HT-29 (cell line): ENCODE measurements at places on chromosomes 4 and X.

DNA sequence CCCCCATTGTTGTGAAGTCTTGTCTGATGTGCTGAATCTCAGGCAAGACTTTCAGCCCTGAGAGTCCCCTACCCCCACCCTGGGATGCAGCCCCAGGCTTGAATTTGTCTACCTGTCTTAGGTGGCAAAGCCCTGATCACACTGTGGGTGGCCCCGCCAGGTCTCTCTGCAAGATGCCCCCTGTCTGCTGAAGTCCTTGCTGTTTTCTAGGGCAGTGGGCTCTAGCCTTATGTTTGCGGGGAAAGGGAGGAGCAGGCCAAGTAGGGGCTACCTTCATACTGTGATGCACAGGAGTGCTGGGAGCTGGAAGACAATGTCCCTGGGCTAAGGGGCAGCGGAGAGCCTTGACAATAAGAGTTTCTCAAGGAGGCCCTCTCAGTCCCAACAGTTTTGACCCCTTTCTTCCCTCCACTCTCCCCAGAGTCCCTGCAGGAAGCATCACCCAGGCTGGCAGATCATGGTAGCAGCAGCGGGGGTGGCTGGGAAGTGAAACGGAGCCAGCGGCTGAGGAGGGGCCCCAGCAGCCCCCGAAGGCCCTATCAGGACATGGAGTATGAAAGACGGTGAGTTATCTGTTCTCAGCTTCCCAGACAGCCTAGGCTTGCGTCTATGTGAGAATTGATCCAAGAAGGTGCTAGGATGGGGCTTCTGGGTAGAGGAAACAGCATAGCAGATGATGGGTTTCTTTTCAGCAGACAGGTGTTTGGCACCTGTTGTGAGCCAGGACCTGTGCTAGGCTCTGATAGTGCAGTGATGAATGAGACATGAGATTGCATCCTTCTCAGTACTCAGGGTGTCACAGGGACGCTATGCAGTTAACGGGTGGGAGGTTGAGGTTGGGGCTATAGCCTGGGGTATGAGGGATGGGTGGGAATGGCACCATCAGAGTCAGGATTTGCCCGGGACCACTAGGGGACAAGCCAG is 2.2 kb downstream of the RBM10 start:
- DNase-seq = no peak

DNA sequence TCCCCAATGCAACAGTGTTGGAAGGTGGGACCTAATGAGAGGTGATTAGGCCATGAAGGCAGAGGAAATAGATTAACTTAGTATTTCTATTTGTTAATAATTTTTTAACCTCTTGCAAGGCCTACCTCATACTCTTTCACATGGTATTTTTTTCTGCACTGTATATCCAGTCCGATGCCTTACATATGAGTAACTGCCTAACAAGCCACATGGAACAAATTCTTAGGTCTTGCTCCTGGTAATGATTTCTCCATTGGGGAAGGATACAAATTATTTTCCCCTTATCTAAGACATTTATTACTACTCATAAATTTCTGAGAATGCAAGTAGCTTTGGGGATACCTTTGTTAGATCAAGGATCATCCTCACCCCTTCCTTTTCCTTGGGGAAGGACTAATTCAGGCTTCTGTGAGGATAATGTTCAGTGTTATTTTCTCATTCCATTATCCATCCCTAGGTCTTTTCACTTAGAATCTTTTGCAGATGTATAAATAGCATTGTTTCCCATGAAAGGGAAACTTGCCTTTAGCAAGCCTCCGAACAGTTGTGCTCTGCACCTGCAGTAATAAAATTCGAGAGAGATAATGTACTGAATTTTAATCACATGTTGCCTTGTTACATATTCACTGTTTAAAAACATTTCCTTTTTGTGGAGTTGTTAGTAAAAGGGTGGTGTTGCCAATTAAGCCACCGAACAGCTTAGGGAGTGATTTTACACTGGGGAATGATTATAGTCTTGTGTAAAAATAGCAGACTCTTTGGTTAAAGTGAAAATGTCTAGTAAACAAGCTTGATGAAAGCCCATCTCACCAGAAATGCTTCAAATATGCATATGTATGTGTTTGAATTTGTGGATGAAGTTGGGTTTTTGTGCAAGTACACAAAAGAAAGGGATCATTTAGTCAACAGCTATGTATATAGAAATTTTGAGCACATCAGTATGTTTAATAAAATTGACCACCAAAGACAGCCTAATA is 89.9 kb downstream of the CFAP299 start:
- DNase-seq = no peak

- DNase-seq = no peak
These were observed 452 bp upstream of the RAI2 start for GRCh38 chrX:17861489-17862011.

GRCh38 chr4:107877361-107877760 is 52.6 kb downstream of the SGMS2 start:
- DNase-seq = no peak

DNA sequence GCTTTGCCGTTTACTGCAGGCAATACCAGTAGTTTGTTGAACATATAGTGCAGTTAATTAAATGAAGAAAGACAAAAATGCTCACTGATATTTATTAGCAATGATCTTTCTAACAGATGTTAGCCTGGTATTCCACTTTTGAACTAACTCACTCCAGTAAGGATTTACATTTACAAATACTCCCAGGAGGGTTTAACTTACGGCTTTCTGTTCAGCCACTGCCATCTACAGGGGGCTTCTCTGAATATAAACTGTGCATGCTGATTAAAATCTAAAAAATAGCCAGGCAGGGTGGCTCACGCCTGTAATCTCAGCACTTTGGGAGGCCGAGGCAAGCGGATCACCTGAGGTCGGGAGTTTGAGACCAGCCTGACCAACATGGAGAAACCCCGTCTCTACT is 2.2 kb upstream of the SRD5A3 start:
- no peak for DNase-seq

DNA sequence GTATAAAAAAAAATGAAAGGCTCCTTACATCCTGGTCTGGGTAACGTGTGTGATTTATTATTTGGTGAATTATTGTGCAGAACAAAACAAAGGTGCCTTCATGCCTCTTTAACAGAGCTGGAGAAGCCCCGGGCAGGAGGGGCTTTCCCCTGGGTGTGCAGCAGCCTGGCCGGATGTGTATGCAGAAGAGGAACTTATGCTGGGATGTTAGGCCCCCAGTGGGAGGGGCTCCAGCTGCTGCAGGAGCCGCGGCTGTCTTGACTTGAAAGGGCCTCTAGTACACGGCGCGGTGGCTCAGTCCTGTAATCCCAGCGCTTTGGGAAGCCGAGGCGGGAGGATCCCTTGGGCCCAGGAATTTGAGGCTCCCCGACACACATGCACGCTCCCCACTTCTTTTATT is 16.0 kb downstream of the CCNQ start:
- DNase-seq = no peak

- DNase-seq = no peak
These were observed 112.8 kb upstream of the PSAPL1 start for GRCh38 chr4:7547368-7548040.

DNA sequence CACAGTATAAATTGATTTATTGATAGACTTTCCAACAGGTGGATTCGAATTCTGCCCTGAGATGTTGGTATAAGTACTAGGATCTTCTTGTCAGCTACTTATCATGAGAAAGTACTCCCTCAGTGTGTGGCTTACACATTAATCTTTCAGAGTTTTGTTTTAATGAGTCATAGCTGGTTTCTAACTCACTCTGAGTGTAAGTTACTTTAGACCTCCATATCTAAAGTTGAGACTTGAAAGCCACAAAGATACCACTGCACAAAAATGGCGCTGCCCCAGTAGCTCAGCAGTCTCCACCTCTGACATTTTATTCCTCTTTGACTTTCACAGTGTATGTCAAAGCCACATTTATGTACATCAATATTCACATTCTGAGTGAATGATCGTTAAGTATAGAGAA is 318.5 kb downstream of the ARAP2 start:
- DNase-seq = no peak

- no peak for DNase-seq
These were observed 184.9 kb downstream of the COMMD8 start for GRCh38 chr4:47278631-47279030.

DNA sequence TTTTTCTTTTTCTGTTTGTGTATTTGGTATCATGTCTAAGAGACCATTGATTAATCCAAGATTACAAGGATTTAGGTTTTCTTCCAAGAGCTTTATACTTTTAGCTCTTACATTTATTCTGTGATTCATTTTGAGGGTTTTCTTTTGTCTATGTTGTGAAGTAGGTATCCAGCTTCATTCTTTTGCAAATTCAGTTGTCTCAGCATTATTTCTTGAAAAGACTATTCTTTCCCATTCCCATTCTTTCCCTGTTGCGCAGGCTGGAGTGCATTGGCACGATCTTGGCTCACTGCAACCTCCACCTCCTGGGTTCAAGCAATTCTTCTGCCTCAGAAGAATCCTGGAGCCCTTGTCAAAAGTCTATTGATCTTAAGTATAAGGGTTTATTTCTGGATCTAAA is 164.9 kb downstream of the NAA11 start:
- no peak for DNase-seq

DNA sequence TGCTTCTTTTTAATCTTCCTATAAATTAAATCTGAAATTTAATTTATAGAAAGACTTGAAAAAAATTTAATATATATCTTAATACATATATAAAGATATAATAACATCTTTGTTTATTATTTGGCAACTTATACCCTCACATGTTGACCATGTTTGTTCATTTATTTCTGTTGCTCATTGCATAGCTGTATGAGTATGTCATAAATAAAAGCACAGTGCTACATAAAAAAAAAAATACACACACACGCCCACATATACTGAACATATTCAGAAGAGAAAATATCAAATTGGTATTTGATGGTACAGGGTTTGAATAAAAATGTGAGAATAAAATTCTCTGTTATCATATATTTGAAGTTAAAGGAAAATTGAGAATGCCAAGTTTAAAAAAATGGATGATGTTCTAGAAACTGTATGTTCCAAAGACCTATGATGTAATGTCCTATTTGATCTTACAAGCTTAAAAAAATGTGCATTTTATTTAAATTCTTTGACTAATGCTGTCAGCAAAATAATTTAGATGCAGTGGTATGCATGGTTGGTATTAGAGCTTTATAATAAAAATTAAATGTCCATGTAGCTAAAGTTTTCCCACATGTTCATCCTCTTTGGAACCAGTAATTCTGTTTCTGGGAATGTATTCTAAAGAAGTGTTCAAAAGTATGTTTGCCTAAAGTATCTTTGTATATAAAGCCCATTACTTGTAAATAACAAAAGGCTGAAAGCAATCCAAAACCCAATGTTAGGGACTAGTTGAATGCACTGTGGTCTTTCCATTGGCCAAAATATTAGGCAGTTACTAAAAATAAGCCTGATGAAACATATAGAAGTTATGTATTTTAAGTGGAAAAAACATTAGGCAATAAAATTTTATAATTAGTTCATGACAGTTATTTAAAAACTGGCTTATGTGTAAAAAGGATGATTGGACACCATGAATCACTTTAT is 12.9 kb downstream of the TMEM184C start:
- DNase-seq = no peak

DNA sequence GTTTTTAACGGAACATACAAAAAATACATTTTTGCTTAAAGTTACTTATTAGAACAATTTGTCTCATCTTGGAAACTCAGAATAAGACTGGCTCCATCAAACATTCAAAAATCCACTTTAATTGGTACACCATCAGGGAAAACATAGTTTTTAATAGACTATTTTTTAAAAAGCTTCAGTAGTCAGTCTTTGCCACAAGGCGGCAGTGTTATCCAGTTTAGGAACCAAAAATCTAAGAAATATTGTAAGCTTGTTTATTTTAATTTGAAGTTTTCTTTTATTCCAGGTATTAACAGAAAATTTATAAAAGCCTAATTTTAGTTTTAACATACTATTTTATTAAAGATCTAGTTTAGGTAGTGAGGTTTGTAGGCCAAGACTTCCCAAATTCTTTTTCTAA is 107.7 kb downstream of the APOOL start:
- peak; percentile 57 for DNase-seq

DNA sequence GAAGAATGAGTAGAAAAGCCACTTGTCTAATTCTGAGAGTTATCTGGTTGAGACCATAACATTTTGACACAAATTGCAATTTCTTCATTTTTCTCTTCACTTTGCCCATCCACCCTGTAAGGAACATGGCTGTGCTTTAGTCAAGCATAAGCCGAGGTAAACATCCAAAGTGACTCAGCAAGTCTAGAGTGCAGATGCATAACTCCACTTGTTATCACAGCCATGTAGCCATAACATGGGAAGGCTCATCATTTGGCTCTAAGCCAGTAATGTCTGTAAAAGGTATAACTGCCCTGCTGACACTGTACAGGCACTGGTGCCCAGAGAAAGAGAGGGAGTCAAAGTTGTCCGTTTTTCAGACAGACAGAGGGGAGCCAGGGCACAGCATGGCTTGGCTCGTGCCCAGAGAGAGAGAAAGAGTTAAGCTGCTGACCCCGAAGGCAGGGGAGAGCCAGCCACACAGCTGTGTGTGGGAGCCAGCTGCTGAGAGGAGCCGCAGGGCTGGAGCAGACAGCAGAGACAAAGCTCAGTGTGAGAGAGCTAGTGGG is 76.9 kb upstream of the EXOC1L start:
- DNase-seq = no peak

GRCh38 chr4:95402299-95402698 is 146.5 kb downstream of the UNC5C start:
- no peak for DNase-seq

- no peak for DNase-seq
These were observed 21.7 kb upstream of the ATXN3L start for GRCh38 chrX:13341491-13342101.

GRCh38 chr4:47061435-47061834 is 30.1 kb downstream of the GABRB1 start:
- DNase-seq = no peak

DNA sequence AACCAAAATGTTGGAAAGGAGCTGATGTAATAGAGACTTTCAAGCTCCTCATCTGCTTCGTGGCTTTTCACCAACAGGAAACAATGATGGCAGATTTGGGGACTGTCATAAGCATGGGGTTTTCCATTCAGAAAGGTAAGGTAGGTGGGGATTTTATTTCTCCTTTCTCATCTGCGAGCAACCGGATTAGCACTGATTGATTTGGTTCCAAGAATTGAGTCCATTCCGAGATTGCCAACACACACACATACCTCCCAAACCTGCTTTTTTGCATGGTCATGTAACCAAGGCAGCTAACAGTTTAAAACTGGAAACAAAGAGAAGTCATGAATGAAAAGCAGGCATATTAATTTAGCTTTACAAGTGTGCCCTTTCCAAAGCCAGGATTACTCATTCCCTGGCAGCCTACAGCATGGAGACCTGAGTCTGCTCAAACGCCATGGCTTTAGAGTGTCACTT is 63.0 kb upstream of the LNX1 start:
- no peak for DNase-seq

GRCh38 chr4:82754513-82755165 is 44.0 kb downstream of the SCD5 start:
- DNase-seq = no peak
